ENCODE measurements at places on chromosomes 12 and 14.

GRCh38 chr14:60328583-60328982, 79.6 kb downstream of the PPM1A start:
- no peak for DNase-seq

DNA sequence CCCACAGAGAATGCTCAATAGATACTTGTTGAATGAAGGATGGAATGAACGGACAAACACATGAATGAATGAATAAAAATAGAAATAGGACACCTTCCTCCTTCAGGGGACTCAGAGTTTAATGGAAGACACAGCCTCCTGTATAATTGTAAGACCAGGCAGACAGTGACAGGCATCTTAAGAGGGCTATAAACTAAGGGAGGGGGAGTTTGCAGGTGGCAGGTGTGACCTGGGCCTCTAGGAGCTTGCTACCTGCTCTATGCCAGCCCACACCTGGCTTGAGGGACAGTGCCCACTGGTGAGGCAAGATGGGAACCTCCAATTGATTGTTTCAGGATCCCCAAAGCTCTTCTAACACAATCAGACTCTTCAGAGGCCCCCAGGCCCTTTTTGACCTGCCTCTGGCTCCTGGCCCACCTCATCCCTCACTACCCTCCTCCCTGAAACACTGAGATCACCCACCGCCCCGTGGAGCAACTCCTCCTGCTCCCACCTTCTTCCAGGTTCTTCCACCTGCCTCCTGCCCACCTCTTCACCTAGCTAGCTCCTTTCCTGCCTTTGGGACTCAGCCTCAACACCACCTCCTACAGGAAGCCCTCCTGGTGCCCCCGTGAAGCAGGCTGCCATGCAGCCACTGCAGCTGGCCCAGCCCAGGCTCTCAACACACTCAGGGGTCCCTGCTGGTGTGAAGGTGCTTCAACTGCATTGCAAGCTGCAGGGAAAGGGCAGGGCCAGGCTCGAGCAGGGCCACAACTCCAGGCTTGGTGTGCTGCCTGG, 9.4 kb downstream of the SERPINA3 start:
- DNase-seq: no peak

- DNase-seq: no peak
Observed at GRCh38 chr12:100797786-100798185, 3.2 kb downstream of the ANO4 start.

DNA sequence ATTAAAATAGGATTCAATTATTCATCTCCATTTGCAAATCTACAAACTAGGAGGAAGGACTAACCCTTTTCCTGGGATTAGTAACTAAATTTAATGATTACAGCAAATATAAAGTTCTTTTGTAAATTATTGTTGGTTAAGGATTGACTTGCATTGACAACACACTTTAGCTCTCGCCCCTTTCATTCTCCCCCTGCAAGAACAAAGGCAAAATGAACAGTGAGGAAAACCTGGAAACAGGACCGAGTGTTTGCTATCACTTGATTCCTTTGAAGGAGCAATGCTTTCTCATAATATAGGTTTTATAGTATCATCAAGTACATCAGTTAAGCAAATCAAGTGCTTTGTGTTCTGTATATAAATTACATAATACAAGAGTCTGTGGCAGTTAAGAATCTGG, 7.4 kb upstream of the COX16 start:
- DNase-seq: no peak

- no peak for DNase-seq
Observed at GRCh38 chr14:67665868-67666267, 8.6 kb downstream of the VTI1B start.
